Right renal cortex interstitium (tissue), 3 donors: ENCODE measurements at places on chromosomes 2 and 18. TPM values are rescaled to one million over a fixed set of nuclear protein-coding genes. Genes with fewer than 3 reads are reported as not detected.

DNA sequence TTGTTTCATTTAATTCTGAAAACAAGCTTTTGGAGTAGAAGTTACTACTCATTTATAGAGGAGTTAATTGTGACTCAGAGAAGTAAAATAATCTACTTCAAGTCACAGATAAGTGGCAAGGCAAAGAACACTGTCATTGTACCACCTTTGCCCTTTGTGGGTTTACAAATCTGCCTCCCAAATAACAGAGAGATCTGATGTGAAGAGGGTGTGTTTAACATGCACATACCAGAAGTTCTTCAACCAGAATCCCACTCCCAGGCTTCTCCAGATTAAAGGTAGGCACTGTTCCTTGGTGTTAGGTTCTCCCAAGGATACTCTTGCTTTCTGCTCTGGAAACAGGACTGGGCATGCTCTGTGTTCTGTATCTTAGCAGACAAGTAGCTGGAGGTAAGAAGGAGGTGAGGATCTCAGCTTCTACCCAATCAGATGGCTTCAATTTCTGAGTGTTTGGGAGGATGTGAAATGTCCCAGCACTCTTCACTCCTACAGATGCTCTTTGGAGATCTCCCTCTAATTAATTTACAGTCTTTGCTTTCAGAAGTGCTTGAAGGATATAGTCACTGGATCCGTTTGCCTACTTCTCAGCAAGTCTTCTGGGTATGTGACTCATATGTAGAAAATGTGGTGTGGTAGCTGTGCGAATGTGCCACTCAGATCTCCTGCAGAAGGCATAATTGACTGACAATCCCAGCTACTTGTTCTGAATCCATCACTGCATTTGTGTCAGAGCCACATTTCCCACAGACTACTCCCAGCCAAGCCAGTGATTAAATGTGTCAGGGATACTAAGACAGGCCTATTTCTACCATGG, 111.1 kb downstream of the KLHL14 start:
- no peak for DNase-seq

DNA sequence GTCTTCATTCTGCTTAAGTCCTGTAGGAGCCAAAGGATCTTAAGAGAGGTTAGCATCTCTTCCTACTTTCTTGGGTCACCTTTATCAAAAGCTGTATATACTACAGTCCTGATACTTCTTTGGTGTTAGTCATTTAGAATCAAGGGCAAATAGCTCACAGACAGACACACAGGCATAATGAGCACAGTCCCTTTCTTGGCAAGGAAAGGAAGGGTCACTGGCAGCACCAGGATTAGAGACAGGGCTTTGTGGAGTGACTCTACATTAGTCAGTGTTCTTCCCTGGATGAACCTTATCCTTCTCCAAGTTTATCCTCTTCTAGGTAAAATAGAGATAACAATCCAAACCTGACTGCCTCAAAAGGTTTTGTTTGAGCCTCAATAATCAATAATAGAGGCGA, 40.0 kb upstream of the NCKAP5 start:
- no peak for DNase-seq

DNA sequence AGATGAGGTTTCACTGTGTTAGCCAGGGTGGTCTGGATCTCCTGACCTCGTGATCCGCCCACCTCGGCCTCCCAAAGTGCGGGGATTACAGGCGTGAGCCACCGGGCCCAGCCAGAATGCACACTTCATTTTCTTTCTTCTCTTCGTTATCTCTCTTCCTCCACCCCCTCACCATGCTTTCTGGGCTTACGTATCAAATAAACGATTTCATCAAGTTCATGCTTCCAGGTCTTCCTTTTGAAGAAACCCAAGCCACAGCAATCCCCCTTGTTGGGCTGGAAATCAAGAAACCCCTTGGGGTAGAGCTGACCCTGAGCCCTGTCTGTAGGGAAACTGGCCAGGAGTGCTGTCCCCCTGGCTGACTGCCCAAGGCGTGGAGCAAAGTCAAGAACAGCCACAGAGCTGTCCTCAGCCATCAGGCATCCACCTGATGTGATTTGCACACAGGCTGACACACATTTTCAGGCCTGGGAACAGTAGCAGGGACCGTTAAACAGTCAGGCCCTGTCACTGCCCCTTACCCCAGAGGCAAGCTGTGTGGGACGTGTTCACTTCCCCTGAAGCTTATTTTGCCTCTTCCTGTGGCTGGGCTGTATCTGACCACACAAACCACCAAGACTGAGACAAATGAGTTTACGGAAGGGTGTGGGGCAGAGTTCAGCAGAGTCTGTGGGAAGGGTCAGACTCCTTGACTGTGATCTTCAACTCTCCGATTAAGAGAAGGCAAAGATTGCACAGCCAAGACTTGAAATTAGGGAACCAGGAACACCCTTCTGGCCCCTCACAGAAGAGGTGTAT, 15.1 kb upstream of the NMUR1 start:
- no peak for DNase-seq

DNA sequence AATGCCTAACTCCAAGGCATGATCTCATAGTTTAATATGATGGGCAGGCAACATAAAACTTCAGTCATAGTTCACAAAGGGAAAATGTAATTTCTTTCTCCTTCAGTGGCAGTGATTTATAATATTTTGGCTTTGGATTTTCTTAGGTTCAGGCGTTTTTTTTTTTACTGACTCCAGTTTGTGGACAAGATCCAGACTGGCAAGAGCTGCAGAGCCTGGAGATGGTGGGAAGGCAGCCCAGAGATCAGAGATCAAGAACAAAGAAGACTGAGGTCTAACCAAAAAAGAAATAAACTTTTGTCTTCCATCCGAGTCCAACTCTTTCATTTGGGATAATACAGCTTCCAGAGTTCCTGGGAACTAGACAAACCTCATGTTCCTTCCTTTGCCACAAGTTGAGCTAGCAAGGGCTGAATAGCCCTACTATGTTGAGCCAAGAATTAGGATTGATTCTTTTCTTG, 215.3 kb upstream of the SETBP1 start:
- no peak for DNase-seq

- no peak for DNase-seq
These were observed 79.9 kb downstream of the TMEM247 start for GRCh38 chr2:46559261-46559660.

DNA sequence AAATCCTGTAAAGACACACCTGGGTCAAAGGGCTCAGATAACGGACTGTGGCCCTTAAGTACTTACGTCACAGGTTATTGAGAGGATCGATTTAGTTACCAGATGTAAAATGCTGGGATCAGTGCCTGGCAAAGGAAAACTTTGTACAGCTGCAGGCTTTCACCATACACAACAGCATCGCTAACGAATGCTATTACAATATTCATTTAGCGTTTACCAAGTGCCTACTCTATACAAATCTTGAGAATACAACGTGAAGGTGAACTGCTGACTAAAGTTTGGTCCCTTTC, 619 bp upstream of the MSH6 start:
- DNase-seq: no peak

GRCh38 chr2:229346816-229347540, 75.9 kb upstream of the PID1 start:
- DNase-seq: no peak

GRCh38 chr2:29573612-29574011, 347.8 kb downstream of the ALK start:
- no peak for DNase-seq

TMEFF2 gene
- polyA plus RNA-seq: 14.1 TPM

AQP12A gene
- not detected for polyA plus RNA-seq

CHRND gene
- 0.59 TPM for polyA plus RNA-seq
